Liver (tissue), 10 donors: ENCODE measurements at places on chromosomes 4 and X. TPM values are rescaled to one million over a fixed set of nuclear protein-coding genes. Genes with fewer than 3 reads are reported as not detected.
A peak's percentile ranks its signal among the peaks of the same experiment; 100 is the strongest.

- H3K4me3 ChIP-seq, result no peak overlapping the region
- no peak for DNase-seq
- no peak overlapping the region for H3K27ac ChIP-seq
- H3K27me3 ChIP-seq, result no peaks in the 10 kb centered on the region
- no peaks in the 10 kb centered on the region for H3K4me1 ChIP-seq
- no peaks in the 10 kb centered on the region for H3K36me3 ChIP-seq
Observed at GRCh38 chrX:57137501-57137900, 304 bp upstream of the SPIN2A start.

GRCh38 chr4:44563496-44563895, 87.9 kb downstream of the YIPF7 start:
- H3K36me3 ChIP-seq, result no peaks in the 10 kb centered on the region
- no peak overlapping the region for H3K4me3 ChIP-seq
- H3K4me1 ChIP-seq, result no peaks in the 10 kb centered on the region
- H3K27me3 ChIP-seq, result no peaks in the 10 kb centered on the region

- H3K36me3 ChIP-seq, result no peaks in the 10 kb centered on the region
- DNase-seq, result no peak
- H3K4me3 ChIP-seq, result no peak overlapping the region
- H3K4me1 ChIP-seq, result no peaks in the 10 kb centered on the region
- no peak overlapping the region for H3K27ac ChIP-seq
Observed at GRCh38 chr4:104756837-104757236, 262.1 kb upstream of the CXXC4 start.

DNA sequence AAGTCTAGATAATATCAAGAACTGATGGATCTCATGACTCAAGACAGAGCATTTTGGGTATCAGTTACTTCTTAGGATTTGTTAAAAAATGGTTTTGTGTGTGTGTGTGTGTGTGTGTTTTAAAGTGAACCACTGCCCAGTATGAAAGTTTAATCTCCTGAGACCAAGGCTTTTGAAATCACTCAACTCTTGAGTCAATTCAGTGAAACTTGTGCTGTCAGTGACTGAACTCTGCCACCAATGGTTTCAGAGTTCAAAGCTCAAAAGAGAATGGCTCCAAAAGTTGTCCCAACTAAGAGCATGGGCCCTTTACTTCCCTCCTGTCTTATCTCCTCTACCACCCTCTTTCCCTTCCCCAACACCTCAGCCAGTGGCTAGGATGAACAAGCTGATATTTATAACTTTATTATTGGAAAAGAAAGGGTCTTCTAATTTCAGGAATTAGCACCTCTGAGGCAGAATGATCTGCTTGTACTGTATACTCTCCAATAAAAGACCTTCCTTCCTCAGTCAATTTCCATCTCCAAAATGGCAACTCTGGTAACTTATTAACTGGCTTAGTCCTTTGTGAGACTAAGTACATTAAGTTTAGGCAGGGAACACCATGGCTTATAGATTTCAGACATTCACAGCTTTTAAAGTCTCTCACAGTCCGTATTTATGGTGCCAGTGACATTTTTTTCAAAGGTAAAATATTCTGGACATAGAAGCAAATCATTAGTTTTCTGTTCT, 152.2 kb downstream of the REPS2 start:
- H3K36me3 ChIP-seq, result no peaks in the 10 kb centered on the region
- H3K27me3 ChIP-seq, result no peaks in the 10 kb centered on the region
- no peaks in the 10 kb centered on the region for H3K4me1 ChIP-seq
- no peak for DNase-seq
- H3K4me3 ChIP-seq, result no peak overlapping the region

GRCh38 chr4:88531549-88531948, 8.0 kb upstream of the PYURF start:
- no peaks in the 10 kb centered on the region for H3K27me3 ChIP-seq
- no peak overlapping the region for H3K27ac ChIP-seq
- no peak overlapping the region for H3K4me3 ChIP-seq
- no peaks in the 10 kb centered on the region for H3K4me1 ChIP-seq

- H3K4me1 ChIP-seq, result peaks cover 15% of the 10 kb centered on the region
- no peak overlapping the region for H3K27ac ChIP-seq
- H3K36me3 ChIP-seq, result no peaks in the 10 kb centered on the region
- H3K27me3 ChIP-seq, result no peaks in the 10 kb centered on the region
Observed at GRCh38 chr4:14920237-14920636, 82.0 kb upstream of the CPEB2 start.

DNA sequence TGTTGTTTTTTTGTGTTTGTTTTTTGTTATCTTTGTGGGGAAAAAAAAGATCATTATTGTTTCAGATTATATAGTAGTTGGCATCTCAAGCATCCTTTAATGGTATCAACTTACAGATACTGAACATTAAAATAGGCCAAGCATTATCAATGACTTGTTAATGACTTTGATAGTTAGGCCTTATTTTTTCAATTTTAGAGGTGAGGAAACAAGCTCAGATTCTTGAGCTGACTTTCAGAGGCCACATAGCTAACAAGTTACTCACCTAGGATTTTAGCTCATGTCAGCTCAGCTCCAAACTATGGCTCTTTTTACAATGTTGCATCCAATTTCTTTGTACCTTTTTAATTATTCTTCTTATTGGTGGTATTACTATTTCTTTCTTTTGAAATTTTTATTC, 471 bp upstream of the PLAC8 start:
- no peaks in the 10 kb centered on the region for H3K27me3 ChIP-seq
- no peaks in the 10 kb centered on the region for H3K36me3 ChIP-seq
- H3K4me1 ChIP-seq, result no peaks in the 10 kb centered on the region
- H3K4me3 ChIP-seq, result no peak overlapping the region
- DNase-seq, result no peak

- peaks cover 7% of the 10 kb centered on the region for H3K4me1 ChIP-seq
- no peak for DNase-seq
- H3K27ac ChIP-seq, result peak overlapping the region; percentile 58
- H3K4me3 ChIP-seq, result no peak overlapping the region
Observed at GRCh38 chr4:2255501-2256155, 6.3 kb downstream of the MXD4 start.

DNA sequence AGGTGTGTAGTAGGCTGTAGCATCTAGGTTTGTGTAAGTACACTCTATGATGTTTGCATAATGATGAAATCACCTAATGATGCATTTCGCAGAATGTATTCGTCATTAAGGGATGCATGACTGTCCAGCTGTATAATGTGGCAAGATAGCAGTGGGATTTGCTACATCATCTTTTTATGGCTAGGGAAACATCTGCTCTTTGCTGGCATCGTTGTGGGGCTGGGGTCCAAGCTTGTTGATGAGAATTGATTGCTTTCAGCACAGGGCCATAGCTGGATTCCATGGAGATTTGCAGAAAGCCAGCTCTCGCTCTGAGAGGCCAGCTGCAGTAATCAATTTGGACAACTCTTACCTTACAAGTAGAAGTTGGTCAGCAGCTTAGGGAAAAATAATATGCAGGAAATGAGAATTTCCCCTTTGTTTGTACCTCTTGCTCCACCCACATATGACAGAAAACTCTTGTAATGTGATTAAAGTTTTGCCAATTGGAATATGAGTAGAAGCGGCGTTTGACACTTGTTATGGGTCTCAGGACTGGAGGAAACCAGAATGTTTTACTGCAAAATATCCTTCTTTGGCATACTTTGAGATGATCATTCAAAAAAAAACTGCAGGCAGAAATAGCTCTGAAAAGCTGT, 310.5 kb downstream of the RAPGEF2 start:
- no peak overlapping the region for H3K4me3 ChIP-seq
- H3K27ac ChIP-seq, result no peak overlapping the region
- no peak for DNase-seq
- H3K36me3 ChIP-seq, result no peaks in the 10 kb centered on the region

DNA sequence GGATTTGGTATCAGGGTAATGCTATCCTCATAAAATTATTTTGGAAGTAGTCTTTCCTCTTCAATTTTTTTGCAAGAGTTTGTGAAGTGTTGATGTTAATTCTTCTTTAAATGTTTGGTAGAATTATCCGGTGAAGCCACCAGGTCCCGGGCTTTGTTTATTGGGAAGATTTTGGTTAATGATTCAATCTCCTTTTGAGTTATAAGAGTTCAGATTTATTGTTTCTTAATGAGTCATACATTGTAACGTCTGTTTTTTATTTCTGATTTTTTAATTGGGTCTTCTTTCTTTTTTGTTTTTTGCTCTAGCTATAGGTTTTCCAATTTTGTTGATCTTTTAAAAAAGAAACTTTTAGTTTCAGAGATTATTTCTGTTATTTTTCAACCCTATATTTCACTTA, 412.3 kb downstream of the PDGFC start:
- H3K36me3 ChIP-seq, result no peaks in the 10 kb centered on the region
- no peaks in the 10 kb centered on the region for H3K27me3 ChIP-seq
- H3K4me3 ChIP-seq, result no peak overlapping the region
- no peak overlapping the region for H3K27ac ChIP-seq
- no peak for DNase-seq
- no peaks in the 10 kb centered on the region for H3K4me1 ChIP-seq

DNA sequence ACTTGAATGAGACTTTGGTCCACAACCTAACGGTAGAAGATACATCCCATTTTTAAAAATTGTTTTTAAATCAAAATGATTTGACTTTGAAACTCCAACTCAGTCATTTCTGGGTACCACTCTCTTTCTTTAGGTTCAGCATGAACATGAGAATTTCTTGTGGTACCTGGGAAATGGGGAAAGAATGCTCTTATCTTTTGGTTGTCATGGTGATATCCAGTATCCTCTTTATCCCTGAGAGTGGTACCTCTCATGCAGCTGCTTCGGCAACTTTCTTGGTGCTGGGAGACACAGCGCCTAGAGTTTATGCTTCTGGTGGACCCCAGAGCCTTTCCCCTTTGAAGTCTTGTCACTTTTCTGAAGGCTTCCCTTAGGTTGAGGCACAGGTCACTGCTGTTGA, 465.1 kb upstream of the FAT1 start:
- H3K36me3 ChIP-seq, result no peaks in the 10 kb centered on the region
- H3K4me1 ChIP-seq, result no peaks in the 10 kb centered on the region

GRCh38 chrX:17725181-17725580, 12.1 kb upstream of the SCML1 start:
- no peak overlapping the region for H3K27ac ChIP-seq
- DNase-seq, result no peak
- no peaks in the 10 kb centered on the region for H3K4me1 ChIP-seq
- no peaks in the 10 kb centered on the region for H3K27me3 ChIP-seq
- H3K4me3 ChIP-seq, result no peak overlapping the region
- H3K36me3 ChIP-seq, result no peaks in the 10 kb centered on the region

DNA sequence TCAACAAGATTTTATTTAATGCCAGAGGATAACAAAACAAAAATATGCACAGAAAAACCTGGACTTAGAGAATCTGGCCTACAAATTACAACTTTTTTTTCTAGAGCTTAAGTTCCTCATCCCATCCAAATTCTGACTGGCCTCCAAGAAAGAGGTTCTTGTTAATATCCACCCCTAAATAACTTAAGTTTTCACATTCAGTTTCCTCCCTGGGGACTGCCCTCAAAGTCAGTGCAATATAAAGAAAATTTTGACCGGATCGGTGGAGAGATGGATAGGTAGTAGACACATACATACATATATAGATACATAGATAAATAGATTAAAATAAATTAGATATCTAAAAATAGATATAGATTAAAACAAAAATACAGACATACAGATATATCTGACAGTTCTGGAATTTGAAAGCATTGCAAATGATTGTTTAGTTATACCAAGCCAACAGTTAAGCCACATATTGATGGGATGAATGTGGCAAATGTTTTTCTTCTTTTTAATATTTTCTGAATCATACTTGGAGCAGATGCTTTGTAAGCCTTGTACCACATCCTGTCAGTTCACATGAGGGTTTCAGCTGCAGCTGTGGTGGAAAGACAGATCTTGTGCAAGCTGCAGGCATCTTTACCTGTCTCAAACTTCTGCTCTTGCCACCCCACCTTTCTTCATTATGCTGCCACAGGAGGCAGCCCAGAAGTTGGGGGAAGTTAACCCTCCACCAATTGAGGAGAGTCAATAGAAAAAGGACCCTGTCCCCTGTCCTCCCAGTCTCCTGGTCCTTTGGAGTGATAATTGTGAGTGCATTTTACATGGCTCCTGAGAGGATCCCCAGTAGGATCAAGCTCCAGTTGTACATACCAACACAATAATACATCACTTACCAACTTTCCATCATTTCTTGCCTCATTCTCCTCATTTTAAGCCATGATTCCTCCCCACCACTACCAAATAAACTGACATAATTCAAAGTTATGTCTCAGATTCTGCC, 58.5 kb upstream of the PRDM8 start:
- no peaks in the 10 kb centered on the region for H3K4me1 ChIP-seq
- no peaks in the 10 kb centered on the region for H3K36me3 ChIP-seq
- H3K27me3 ChIP-seq, result no peaks in the 10 kb centered on the region
- no peak overlapping the region for H3K27ac ChIP-seq

DNA sequence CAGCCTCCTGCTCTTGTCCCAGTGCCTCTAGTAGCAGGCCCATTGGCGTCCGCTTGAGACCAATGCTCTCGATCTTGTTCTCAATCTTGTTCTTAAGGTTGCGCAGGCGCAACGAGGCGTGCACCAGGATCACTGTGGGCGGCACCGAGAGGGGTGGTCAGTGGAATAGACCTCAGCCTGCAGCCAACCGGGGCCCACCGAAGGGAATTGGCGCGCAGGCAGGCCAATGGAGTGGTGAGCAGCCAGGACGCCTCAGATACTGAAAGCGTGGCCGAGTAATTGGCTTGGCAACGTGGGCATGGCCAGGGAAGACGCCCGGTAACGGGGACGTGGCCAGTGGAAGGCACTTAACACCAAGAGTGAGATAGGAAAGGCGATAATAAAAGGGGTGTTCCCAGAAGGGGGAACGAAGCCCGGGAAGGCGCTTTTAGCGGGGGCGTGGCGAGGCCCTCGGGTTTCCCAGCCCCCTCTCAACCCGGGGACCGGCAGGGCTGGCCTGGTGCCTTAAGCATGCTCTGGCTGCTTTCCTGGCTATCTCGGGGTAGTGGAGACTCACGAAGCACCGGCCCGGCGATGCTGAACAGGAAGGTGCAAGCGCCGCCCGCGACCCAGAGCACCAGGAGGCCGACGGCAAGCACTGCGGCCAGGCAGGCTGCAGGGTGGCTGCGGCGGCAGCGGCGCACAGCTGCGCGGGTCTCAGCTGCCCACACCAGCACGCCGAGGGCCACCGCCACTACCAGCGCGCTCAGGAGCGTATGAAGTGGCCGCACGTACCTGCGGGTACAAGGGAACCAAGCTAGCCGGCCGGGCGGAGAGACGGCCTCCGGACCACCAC, 1.7 kb downstream of the PRAF2 start:
- no peak for DNase-seq
- no peak overlapping the region for H3K27ac ChIP-seq
- H3K4me3 ChIP-seq, result no peak overlapping the region
- H3K36me3 ChIP-seq, result peaks cover 5% of the 10 kb centered on the region
- peaks cover 17% of the 10 kb centered on the region for H3K4me1 ChIP-seq

- no peak overlapping the region for H3K27ac ChIP-seq
- DNase-seq, result no peak
- H3K36me3 ChIP-seq, result no peaks in the 10 kb centered on the region
- no peaks in the 10 kb centered on the region for H3K4me1 ChIP-seq
- H3K4me3 ChIP-seq, result no peak overlapping the region
Observed at GRCh38 chr4:80115368-80116181, 42.5 kb upstream of the ANTXR2 start.

GRCh38 chr4:76059750-76060149, 14.8 kb upstream of the ART3 start:
- H3K27ac ChIP-seq, result no peak overlapping the region
- H3K4me3 ChIP-seq, result no peak overlapping the region
- H3K27me3 ChIP-seq, result no peaks in the 10 kb centered on the region
- no peak for DNase-seq
- no peaks in the 10 kb centered on the region for H3K36me3 ChIP-seq

Gene P2RY4
- not detected for polyA plus RNA-seq

Gene SRPX
- 15.3 TPM for polyA plus RNA-seq

Gene G6PD
- 1.9 TPM for polyA plus RNA-seq

Gene ADGRL3
- polyA plus RNA-seq, result 0.29 TPM

Gene DDX53
- polyA plus RNA-seq, result not detected

Gene STOX2
- 1.6 TPM for polyA plus RNA-seq

Gene MAGED4
- 0.06 TPM for polyA plus RNA-seq
